ENCODE measurements at places on chromosomes 2 and 18.

- DNase-seq = no peak
Measured at GRCh38 chr2:236550290-236550689, 19.3 kb upstream of the ACKR3 start.

GRCh38 chr2:142020368-142020767 is 110.4 kb downstream of the LRP1B start:
- DNase-seq = no peak

GRCh38 chr18:31490387-31490786 is 7.6 kb upstream of the DSG2 start:
- DNase-seq = peak; percentile 20

DNA sequence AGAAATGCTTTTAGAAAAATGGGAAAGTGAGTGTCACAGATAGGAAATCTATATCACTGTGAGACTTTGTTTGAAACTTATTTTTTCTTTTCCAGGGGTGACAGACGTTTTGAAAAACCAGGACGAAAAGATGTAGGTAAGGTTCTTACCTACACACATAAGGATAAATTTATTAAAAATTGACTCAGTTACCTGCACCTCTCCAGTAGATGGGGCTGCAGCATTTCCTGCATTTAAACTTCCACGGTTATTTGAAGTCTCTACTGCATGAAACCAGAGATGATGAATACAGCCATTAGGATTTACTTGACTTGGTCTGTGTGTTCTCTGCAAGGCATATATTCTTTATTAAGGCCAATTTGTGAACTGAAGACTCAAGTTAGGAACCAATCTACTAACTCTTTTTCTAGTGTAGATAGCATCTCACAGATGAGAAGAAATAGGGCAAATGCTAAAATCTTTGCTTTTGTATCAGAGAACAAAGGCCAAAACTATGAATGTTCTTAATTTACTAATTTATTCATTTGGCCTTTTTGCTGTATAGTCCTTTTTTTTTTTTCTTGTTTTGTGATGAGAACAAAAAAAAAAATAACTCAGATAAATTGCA is 15.0 kb downstream of the KCNJ13 start:
- DNase-seq = peak; percentile 51

GRCh38 chr2:145751155-145751554 is 1231.2 kb upstream of the ZEB2 start:
- no peak for DNase-seq

DNA sequence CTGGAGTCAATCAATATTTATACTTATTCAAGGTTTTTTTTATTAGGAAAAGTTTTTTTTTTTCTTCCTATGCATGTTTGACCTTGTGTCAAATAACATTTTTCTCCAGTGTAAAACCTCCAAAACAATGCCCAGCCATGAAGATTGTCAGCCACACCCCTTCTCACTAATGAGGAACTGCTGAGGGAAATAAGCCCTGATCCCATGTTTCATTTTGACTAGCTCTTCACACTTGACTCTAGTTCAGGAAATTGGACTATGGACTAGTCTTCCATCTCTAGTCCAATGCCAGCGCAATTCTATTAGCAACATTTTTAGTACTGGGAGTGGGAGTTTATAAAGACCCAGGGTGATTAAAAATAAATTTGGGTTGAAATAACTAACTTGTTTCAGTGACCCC is 275.6 kb upstream of the CXCR4 start:
- DNase-seq = no peak

GRCh38 chr18:34942975-34943374 is 98.2 kb upstream of the MAPRE2 start:
- DNase-seq = no peak

- no peak for DNase-seq
Measured at GRCh38 chr18:3760741-3761140, 310.8 kb downstream of the TGIF1 start.

- no peak for DNase-seq
Measured at GRCh38 chr2:86218124-86218523, 18.9 kb downstream of the MRPL35 start.

GRCh38 chr2:37243435-37243834 is 12.0 kb downstream of the NDUFAF7 start:
- no peak for DNase-seq

DNA sequence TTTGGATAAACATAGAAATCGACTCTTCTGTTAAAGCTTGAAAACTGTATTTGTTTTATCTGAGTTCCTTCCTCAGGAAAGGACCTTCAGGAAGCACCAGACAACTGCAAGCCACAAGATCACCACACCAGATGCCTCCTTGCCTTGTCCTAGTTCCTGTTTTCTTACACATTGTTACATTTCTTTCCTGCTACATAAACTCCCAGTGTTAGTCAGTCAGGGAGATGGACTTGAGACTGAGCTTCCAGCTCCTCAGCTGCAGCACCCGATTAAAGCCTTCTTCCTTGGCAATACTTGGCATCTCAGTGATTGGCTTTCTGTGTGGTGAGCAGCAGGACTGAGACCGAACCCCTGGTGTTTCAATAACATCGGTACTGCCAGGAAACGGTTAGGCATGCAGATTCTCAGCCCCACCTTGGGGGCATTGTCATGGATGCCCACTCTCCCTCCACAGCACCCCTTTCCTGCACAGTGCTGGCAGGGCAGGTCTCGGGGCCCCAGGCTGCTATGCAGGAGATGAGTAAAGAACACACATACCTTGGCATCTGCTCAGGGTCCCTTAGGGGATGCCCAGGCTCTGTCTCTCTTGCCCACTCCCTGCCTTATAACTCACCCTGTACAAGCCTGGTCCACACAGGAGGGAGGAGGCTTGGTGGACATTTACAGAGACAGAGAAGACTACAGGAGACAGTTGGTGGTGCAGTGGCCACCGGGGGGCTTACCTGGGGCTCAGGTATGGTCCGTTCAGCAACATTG is 32.6 kb downstream of the ANKMY1 start:
- no peak for DNase-seq

DNA sequence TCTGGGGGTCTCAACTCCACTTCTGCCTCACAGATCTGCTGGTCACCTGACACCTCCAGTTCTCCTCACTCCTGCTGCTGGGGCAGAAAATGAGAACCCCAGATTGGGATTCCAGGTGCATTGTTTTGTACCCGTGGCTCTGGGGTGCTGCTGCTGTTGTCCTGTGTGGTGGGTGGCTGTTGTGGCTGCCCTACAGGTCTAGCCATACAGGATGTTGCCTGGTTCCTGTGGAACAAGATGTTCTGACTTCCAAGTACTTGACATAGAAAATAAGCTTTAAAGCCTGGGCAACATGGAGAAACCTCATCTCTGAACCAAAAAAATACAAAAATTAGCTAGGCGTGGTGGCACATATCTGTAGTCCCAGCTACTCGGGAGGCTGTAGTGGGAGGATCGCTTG is 38.1 kb downstream of the CHRNA1 start:
- DNase-seq = no peak

DNA sequence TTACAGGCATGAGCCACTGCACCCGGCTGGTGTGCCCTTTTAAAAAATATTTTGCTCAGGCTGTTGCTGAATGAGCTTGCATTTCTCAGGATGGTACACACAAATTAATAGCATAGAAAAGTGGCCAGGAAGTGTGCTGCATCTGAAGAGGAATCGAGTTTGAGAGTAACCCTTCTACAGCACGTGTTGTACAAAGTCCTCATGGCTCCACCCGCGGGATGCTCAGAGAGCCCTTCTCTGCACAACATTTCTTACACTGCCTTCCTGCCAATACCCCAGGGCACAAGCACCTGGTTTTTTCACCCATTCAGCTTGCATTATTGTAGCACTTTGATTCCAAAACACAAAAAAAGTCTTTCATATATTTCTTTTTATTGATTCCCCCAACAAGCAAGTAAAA is 90.1 kb upstream of the NEDD4L start:
- DNase-seq = no peak

- DNase-seq = no peak
Measured at GRCh38 chr18:62894681-62895390, 179.5 kb downstream of the PHLPP1 start.

- DNase-seq = no peak
Measured at GRCh38 chr2:142180820-142181533, 50.2 kb upstream of the LRP1B start.

DNA sequence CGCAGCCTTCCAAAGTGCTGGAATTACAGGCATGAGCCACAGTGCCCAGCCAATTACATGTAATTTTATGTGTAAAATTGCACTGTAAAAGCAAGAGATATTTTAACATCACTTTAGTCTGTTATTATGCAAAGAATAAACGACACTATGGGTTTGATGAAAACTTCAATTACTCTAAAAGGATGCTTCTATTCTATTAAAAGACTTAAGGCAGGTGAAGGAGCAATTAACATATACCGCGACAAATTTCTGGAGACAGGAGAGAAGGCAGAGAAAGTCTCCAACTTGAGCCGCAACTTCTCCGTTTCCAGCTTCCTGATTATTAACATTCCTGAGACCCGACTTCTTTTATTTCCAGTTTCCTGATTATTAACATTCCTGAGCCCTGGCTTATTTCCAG is 53.7 kb downstream of the FAM210A start:
- no peak for DNase-seq

DNA sequence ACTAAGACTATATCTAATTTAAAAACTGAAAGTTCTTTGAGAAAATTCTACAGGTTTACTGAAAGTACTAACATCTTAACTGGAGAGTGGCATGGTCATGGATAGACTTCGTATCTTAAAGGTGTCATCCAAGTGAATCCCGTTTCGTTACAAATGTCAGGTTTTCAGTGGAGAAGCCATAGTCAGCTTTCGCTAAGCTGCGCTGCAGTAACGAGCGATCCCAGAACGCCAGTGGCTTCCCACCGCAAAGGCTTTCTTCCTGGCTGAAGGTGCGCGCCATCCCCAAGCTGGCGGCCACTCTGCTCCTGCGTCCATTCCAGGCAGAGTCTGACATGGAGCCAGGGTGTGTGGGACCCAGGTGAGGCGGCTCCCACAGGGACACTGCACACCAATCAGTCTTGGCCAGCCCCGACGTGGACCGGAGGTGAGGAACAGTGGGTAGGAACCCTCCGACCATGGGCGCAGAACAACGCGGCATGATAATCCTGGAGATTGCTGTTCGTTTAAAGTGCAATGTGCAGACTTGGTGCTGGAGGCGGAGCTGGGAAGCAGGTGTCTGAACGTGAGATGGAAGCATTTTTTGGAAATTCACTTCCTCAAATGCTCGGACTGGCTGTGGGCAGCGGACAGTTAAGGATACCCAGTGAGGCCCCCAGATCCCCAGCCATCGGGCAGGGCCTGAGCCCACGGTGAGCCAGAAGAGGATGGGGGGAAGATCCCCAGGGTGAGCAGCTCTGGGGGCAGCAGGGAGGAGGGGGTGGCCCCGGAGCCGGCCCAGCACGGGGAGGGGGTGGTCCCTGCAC is 27.8 kb upstream of the KCNG2 start:
- no peak for DNase-seq

DNA sequence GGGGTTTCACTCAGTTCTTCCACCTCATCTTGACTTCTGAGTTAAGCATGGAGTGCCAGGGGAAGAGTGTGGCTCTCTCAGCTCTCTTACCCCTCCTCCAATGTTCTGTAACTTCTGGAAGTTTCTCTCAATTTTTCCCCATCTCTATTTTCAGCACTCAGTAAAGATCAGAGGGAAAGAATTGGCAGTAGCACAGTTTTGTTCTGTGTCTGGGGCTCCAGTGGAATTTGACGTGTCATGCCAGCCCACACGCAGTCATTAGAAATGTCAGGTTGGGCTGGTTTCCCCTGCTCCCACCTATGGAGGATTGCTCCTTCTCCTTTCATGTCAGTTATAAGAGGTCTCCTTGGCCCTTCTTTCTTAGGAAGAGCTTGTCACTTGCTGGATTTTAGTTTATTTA is 104.6 kb upstream of the COL3A1 start:
- no peak for DNase-seq

- DNase-seq = no peak
Measured at GRCh38 chr2:66414896-66415295, 20.0 kb upstream of the MEIS1 start.

DNA sequence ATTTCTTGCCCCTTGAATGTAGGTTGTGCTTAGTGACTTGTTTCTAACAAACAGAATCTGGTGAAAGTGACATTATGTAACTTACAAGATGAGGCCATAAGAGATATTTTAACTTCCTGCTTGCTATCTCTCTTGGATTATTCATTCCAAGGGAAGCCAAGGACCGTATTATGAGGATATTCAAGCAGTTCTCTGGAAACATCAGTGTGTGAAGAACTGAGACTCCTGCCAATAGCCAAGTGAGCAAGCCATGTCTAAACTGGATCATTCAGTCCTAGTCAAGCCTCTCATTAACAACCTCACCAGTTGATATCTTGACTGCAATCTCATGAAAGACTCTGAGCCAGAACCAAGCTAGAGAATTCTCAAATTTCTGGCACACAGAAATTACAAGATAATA is 765.1 kb upstream of the SLC8A1 start:
- no peak for DNase-seq

DNA sequence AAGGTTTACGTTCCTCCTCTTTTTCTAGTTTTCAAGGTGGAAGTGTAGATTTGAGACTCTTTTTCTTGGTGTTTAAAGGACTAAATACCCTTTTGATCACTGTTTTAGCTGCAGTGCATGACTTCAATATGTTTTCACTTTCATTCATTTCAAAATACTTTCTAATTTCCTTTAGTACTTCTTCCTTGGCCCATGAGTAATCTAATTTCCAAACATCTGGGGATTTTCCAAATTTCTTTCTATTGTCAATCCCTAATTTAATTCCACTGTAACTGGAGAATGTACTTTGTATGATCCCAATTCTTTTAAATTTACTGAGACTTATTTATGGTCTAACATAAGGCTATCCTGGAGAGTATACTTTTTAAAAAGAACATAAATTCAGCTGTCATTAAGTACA is 3.8 kb upstream of the RHBDD1 start:
- DNase-seq = no peak

DNA sequence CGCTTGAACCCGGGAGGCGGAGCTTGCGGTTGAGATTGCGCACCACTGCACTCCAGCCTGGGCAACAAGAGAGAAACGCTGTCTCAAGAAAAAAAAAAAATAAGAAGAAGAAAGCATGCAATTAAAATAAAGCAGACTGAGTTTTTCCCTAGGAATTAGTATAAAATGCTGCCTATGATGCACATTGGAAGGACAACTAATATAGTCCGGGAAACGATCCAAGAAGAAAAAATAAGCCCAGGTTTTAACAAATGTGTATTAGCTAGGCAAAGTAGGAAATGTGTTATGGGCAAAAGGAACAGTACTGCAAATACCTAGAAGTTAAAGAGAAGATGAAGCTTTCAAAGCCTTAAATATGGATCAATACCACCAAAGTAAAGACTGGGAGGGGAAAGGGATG is 64.0 kb downstream of the SPIRE1 start:
- DNase-seq = no peak

GRCh38 chr2:240200230-240201051 is 60.0 kb upstream of the OTOS start:
- peak; percentile 26 for DNase-seq

GRCh38 chr18:703213-703967 is 9.0 kb downstream of the ENOSF1 start:
- no peak for DNase-seq

GRCh38 chr2:57407772-57408201 is 638.8 kb upstream of the VRK2 start:
- DNase-seq = no peak

DNA sequence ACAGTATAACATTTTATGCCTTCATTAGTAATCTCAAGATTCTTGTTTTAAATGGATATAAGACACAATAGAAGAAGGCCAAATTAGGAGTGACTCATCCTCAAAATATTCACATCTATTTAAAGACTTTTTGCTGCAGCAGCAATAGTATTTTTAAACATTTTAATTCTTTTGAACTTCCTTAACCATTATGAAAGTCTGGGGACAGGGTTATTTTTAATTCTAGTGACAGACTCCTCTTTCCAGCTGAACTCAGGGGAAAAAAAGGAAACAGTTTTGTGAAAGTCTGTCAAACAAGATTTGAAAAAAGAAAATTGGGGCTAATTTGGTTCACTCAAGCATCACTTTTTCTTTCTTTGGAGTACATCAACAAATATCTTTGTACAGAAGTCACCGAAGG is 541.8 kb downstream of the NUP35 start:
- DNase-seq = no peak

All from activated CD4-positive, alpha-beta T cell treated with anti-CD3 and anti-CD28 coated beads, Interleukin-2, Interleukin-4, amounts not matched to agents 100 ng/mL and 50 ng/mL, durations not matched to agents 16 hours and 8 hours (primary cell).